ENCODE measurements at places on chromosomes 2 and 18.

- DNase-seq: no peak
Measured at GRCh38 chr18:49476664-49477411, 10.2 kb downstream of the C18orf32 start.

- no peak for DNase-seq
Measured at GRCh38 chr2:217935901-217936684, 66.7 kb downstream of the TNS1 start.

DNA sequence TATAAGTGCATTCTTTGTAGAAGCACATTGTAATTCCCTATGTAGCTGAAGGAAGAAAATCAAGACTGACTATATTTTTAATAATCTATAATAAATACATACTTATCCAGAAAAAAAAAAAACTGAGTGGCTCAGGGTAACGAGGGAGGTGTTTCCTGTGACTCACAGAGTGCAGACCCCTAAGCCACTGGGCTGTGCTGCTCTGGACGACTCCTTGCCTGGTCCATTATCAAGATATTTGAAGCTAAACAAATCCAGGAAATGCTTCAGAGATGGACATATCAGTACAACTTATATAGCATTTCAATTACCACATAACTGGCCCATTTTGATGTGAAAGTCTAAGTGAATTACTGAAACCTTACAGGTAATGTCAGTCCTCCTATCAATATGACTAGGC lies 80.6 kb downstream of the PIGN start:
- DNase-seq: no peak

GRCh38 chr18:52572036-52573000 lies 232.3 kb downstream of the DCC start:
- no peak for DNase-seq

- no peak for DNase-seq
Measured at GRCh38 chr18:78160961-78161656, 818.5 kb upstream of the SALL3 start.

DNA sequence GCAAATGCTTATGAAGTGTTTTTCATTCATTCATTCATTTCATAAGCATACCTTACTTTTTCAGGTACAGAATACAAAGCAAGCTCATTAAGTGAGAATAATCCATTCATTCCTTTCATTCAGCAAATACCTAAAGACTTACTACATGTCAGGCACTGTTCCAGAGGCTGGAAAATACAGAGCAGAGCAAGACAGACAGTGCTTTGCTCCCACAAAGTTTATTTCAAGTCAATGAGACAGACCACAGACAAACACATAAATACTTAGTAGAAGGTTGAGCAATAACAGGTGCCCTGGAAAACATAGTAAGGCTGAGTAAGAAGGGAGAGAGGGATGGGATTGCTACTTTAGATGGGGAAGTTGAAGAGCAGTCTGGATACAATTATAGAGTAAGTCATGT lies 309.8 kb downstream of the C1D start:
- no peak for DNase-seq

DNA sequence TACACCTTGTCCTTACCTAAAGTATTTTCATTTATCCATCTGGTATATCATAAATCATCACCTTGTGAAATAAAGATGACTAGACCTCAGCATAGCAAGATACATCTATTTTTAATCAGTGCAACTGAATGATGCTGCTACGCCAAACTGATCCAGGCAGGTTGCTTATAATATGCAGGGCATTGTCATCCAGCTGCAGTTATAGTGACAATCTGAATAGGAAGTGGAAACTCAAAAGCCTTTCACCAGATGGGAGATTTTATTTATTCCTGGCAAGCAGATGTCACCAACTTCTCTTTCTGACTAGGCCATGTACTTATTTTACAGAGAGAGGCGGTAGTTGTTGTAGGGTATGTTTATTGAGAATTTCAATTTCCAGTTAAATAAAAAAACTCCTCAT lies 747.3 kb downstream of the ADCYAP1 start:
- no peak for DNase-seq

GRCh38 chr2:15049096-15049993 lies 416.8 kb downstream of the LRATD1 start:
- DNase-seq: no peak

DNA sequence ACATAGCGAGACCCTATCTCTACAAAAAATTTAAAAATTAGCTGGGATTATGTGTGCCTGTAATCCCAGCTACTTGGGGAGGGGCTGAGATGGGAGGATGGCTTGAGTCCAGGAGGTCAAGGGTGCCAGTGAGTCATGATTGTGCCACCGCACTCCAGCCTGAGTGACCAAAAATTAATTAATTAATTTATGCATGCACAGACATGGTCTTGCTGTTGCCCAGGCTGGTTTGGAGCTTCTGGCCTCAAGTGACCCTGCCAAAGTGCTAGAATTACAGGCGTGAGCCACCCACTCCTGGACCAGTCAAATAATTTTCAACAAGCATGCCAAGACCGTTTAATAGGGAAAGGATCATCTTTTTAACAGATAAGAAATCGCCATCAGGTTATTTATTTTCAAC lies 57.7 kb upstream of the TFCP2L1 start:
- no peak for DNase-seq

- no peak for DNase-seq
Measured at GRCh38 chr2:223319601-223320000, 267.6 kb downstream of the KCNE4 start.

GRCh38 chr2:186927867-186928191 lies 78.9 kb upstream of the ZSWIM2 start:
- DNase-seq: no peak

- no peak for DNase-seq
Measured at GRCh38 chr2:144449028-144449406, 70.9 kb downstream of the ZEB2 start.

DNA sequence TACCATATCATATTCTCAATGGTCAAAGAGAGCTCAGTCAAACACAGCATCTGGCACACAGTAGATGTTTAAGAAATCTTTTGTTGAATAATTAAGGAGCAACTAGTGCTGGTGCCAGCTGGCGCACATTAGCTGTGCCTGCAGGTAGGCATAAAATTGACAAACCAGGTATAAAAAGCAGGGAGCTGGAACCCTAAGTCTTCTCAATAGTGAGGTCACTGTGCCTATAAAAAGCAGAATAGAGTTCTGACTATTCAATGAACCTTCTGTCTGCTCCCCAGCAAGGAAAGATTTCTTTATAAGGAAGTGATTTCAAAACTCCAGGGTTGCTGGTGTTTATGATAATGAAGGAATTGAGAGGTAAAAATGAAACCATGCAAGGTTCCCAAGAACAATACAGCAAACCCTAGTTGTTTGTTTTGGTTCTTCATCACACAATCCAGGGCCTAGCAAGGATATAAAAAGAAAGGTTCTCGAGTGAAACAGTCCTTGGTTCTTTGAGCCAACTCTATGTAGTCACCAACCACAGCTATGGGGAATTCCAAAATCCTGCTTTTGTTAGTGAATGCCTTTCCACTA lies 76.1 kb downstream of the THADA start:
- no peak for DNase-seq

- DNase-seq: no peak
Measured at GRCh38 chr18:54679318-54680149, 88.5 kb downstream of the DYNAP start.

DNA sequence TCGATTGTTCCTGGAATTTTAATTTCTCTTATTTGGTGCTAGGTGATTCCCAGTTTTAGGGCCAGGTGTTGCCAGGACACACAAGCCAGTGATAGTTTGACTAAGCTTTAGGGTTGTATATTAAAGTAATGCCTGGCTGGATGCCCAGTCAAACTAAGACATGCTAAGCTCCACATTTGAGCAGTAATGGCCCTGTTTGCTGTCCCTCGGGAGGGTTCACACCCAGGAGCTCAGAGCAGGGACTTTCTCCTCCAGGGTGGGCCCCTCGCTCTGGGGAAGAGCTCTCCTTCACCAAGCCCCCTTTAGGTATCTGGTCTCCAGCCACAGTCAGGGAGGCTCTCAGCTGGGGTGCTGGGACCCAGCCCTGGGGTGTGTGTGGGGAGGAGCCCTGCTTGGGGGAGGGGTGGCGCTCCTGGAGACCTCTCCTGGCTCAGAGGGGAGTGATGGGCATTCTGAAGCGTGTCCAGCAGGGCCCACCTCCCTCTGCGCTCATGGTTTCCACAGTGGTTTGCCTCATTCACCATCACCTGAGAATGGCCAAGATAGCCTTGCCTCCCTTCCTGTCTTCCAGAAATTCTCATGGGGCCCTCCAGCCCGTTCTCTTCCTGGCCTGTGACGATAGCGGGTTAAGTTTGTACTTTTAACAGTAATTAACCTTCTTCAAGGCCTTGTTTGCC lies 31.7 kb downstream of the INPP4A start:
- DNase-seq: no peak

GRCh38 chr2:96150791-96151594 lies 5.8 kb upstream of the DUSP2 start:
- DNase-seq: no peak

- DNase-seq: no peak
Measured at GRCh38 chr2:72891091-72891818, 4.0 kb downstream of the SPR start.

- DNase-seq: no peak
Measured at GRCh38 chr2:42223855-42224268, 54.7 kb downstream of the EML4 start.

DNA sequence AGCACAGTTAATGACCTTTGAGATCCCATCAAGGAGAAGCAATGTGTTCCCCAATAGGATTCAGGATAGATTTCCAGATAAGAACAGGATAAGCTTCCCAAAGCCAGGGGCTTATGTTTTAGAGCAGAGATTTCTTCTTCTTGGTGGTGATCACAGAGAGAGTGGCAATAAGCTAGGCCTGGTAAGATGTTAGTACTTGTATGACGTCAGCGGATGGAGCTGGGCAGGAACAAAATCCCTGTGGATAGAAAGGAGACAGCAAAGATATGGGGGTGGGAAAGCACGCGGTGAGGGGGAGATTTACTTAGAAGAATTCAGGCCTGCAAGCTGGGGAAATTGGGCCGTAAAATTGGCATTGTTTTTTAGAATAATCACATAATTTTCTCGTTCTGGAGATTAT lies 323.0 kb downstream of the MTX2 start:
- no peak for DNase-seq

- no peak for DNase-seq
Measured at GRCh38 chr18:62436636-62437234, 86.1 kb upstream of the ZCCHC2 start.

- DNase-seq: no peak
Measured at GRCh38 chr2:6370753-6371551, 494.8 kb downstream of the CMPK2 start.

GRCh38 chr2:21047141-21048009 lies 3.5 kb upstream of the APOB start:
- DNase-seq: no peak

- no peak for DNase-seq
Measured at GRCh38 chr2:72949642-72950041, 32.3 kb downstream of the EMX1 start.

GRCh38 chr2:134253804-134254203 lies at the start of gene MGAT5:
Gene MGAT5 (plus strand): TSS chr2:134254072. CDS start chr2:134254404, 332 bp downstream.
- DNase-seq: no peak

- no peak for DNase-seq
Measured at GRCh38 chr2:167509586-167509985, 621.3 kb downstream of the XIRP2 start.

GRCh38 chr2:26640781-26641564 lies at the start of gene CIB4:
Gene CIB4 (minus strand): TSS chr2:26641366. CDS start chr2:26641314, 52 bp downstream.
- no peak for DNase-seq

DNA sequence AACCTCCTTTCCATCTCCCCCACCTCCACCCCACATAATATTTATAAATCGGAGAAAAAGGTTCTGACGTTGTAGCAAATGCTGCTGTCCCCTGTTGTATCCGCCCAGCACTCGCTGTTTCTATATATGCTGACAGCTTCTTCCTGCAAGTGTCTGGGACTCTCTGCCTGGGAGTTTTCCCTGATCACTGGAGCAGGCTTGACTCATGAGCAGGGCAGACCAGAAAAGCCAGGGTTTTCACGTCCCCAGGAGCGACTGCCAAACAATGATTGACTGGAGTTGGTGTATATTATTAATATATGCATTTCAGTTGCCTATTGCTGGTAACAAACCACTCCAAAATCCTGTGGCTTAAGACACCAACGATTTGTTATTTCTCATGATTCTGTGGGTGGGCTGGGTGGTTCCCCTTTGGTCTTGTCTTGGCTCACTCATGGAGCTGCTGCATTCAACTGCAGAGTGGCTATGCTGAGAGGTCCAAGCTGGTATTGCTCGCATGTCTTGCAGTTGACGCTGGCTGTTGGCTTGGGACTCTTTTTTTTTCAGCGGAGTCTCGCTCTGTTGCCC lies 21.2 kb upstream of the ASXL2 start:
- no peak for DNase-seq

DNA sequence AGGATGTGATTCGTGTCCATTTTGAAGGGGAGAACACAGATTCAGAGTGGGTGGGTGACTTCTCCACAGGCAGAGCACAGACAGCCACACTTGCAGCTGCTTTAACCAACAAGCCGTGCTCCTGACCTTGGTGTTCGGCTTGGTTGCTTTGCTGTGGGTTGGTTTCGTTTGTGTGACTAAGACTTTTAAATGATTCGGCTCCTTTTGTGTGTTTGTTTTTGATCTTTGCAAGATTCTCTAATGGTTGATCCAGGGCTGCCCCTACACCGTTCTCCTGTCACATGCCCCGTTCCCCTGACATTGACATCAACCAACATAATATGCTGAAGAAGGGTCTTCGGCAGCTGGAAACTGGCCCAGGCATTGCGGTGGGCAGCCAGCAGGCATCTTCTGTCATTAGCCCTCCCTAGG lies 95.9 kb upstream of the MBOAT2 start:
- peak; percentile 17 for DNase-seq

GRCh38 chr18:32019251-32019948 lies 775 bp downstream of the RNF125 start:
- DNase-seq: peak; percentile 4

- no peak for DNase-seq
Measured at GRCh38 chr2:193583638-193584400, 1389.1 kb upstream of the TMEFF2 start.

Data from GM18507 (cell line).